ENCODE measurements at places on chromosomes 2 and 18. TPM values are rescaled to one million over a fixed set of nuclear protein-coding genes. Genes with fewer than 3 reads are reported as not detected.

DNA sequence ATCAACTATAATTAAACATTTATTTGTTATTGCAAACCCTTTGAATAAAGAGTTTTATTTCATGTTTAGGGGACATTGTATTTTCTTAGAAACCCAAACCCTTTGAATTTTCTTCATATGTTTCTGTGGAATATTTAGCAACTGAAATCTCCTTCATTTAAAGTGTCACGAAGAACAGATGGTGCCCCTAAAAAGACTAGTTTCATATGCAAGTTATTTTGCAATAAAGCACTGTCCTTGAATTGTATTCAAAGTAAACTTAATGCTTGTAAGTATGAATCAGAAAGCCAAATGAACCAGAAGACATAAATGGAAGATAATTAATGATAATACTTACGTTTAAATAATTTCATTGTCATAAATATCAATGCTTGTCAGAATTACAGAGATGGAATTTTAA is 151.9 kb upstream of the CWC22 start:
- DNase-seq, result no peak
- H3K27me3 ChIP-seq, result no peaks in the 10 kb centered on the region
- no peaks in the 10 kb centered on the region for H3K36me3 ChIP-seq
- no peaks in the 10 kb centered on the region for H3K4me1 ChIP-seq
- H3K4me3 ChIP-seq, result no peak overlapping the region

GRCh38 chr2:149658553-149658952 is 71.0 kb upstream of the MMADHC start:
- no peaks in the 10 kb centered on the region for H3K36me3 ChIP-seq
- peaks cover 6% of the 10 kb centered on the region for H3K4me1 ChIP-seq
- no peaks in the 10 kb centered on the region for H3K27me3 ChIP-seq

GRCh38 chr18:22286585-22286984 is 117.2 kb downstream of the GATA6 start:
- H3K36me3 ChIP-seq, result no peaks in the 10 kb centered on the region
- H3K4me1 ChIP-seq, result no peaks in the 10 kb centered on the region
- H3K27ac ChIP-seq, result no peak overlapping the region
- no peak for DNase-seq

DNA sequence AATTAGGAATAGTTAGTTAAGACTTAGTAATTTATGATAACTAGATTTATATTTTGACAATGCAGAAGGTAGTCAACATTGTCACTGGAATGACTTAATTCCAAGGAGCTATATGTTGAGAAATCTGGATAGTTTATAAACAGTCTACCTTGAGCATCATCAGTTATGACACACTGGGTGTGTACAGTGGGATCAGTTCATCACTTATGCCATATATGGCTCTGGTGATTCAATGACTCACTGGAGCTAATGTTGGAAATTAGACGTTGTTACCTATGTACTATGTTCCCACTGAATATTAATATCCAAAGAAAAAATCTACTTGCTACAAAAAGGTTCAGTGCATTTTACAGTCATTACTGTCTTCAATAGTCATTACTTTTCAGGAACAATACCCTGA is 34.0 kb upstream of the ITPRID2 start:
- no peaks in the 10 kb centered on the region for H3K4me1 ChIP-seq
- H3K4me3 ChIP-seq, result no peak overlapping the region
- no peaks in the 10 kb centered on the region for H3K27me3 ChIP-seq
- no peak for DNase-seq

Gene FAM168B
- total RNA-seq, result 73.1 TPM

Gene C2orf81
- total RNA-seq, result 7.6 TPM

Gene SERPINB12
- not detected for total RNA-seq

Gene PRSS56
- not detected for total RNA-seq
